NCI-H1694 treated with DMSO at 0.1 percent for 48 hours (cell line): ENCODE measurements at places on chromosomes 2 and 18.

DNA sequence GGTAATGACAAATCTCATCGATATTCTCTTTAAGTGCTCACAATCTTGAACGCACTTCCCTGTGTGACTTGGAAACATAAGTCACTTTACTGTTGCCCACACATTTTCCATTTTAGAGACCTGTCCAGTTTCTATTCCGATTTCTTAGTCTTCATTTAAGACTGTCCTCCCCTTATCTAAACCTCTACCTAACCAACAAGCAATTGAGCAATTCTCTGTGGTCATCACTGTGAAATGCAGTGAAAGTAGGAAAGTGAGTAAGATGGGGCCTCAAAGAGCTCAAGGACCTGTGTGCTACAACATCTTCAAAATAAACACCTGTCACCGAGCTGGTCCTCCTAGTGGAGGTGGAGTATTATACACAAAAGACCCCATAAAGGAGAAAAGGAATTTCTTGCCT is 184.4 kb downstream of the CNTNAP5 start:
- no peak for DNase-seq

GRCh38 chr2:8315531-8316165 is 366.2 kb upstream of the ID2 start:
- no peak for DNase-seq

- no peak for DNase-seq
These were observed 11.9 kb downstream of the ACKR3 start for GRCh38 chr2:236581546-236581945.

- no peak for DNase-seq
These were observed 28.2 kb upstream of the ZEB2 start for GRCh38 chr2:144548088-144548487.

GRCh38 chr2:85018049-85018447 is 47.1 kb downstream of the KCMF1 start:
- no peak for DNase-seq

DNA sequence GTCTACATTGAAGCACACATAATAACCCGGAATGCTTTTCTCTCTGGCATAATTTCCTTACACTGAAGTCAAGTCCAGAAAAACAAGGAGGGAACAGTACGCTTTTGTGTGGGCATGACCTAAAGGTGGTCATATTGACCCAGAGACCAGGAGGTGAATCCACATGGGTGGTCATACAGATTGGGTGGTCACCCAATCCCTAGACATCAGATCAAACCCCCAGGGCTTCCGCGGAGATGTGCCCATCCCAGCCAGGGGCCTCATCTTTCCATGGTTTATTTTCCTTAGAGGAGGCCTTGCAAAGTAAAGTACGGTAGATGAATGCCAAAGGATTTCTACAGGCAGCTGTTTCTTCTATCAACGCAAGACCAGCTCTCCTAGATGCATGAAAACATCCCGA is 38.8 kb downstream of the FAM168B start:
- DNase-seq: no peak

- DNase-seq: no peak
These were observed 8.2 kb upstream of the TMEM18 start for GRCh38 chr2:685421-685820.

DNA sequence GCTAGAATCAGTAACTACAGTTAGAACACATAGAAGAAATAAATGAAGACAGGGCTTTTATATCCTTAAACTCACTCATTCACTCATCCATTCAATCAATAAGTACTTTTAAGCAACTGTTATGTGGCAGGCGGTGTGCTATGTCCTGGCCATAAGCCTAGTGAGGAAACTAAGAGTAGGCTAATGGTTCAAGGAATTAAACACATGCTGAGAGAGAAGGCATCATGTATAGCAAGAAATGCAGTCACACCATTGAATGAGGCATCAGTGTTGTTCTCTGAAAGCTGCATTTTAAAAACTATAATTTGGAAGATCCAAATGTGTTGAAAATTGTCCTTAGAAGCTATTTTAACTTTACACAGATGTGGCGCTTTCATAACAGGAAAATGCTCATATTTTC is 86.5 kb upstream of the DTNA start:
- no peak for DNase-seq

DNA sequence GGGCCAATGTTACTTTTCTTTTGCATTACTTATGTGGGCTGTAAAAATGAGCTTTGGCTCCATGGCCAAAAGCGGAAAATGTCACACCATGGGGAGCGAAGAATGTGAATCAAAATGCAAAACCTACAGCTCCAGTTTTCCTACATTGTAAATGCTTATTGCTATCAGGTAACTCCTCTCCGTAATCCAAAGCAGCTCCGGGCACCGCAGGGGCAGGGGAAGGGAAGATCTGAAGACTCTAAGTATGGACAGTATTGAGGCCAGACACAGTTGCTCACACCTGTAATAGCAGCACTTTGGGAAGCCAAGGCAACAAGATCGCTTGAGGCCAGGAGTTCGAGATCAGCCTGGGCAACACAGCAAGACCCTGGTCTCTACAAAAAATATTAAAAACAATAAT is 7.1 kb upstream of the AGFG1 start:
- DNase-seq: no peak

DNA sequence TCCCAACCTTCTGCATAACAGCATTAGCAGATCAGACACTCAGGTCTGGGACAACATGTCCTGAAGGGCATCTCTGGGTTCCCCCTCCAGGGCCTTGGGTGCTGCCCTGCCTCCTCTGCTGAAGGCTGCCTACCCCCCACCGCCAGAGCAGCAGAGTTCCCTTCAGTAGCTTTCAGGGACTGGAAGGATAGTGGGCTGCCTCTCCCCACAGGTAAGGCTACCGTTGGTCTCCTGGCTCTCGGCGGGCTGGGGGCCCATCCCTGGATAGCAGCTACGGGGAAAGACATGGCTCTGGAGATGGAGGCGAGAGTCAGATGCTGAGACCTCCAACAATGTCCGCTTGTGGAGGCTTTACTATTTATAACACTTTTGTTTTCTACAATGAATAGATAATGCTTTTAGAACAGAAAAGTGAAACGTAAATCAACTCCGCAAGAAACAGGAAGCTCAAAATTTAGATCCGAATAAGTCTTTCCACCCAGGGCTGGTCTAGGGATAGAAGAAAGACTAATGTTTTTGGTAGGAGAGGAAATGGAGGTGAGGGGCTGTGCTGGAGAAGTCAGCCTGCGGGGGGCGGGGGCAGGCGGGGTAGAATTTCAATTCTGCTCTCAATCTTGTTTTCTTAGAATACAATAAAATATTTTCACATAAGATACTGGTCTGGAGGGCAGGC is 58.4 kb downstream of the ARL4C start:
- DNase-seq: no peak

DNA sequence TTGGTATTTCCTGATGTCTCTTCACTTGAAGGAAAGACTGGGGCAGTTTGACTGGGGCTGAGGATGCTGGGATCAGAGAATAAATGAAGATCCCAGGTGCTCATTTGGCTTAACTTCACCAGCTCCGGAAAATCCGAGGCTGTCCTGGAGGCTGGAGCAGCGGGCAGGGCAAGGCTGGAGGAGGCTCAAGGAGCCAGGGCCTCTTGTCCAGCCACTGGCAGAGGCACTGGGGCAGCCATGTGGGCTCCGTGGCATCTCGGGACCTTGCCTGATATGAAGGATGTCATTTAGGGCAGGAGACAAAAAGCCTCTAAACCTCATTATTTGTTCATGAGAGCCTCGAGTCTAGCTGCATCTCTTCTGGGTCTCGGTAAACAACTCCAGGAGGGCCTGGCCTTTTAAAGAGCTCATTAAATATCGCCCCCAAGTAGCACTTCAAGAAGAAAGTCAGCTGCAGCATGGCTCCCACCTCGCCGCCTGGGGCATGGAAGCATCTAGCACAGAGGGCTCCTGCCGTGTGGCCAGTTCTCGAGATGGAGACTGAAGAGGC is 13.5 kb upstream of the GPR55 start:
- no peak for DNase-seq

DNA sequence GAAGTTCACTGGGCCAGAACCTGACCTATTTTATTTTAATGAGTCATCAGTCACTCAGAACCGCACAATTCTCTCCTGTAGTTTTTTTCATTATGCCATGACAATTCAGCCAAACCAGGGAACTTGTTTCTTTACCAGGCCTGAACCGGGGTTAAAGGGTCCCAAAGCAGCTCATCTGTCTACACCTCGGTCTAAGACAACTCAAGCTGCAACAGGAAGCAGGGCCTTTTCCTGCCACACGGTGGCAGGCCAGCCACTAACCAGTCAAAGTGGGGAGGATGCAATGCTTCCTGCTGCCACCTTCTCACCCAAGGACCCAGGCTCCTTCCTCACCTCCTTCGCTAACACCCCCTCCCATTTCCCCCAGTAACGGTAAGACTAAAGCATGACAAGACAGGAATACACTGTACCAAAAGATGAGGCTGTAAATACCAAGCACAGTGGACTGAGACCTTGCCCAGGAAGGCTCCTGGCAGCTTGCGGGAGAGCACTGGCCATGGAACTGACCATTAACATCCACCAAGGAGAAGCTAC is 56.7 kb upstream of the ACKR3 start:
- no peak for DNase-seq

- no peak for DNase-seq
These were observed 141.1 kb downstream of the RBMS1 start for GRCh38 chr2:160352500-160352899.
